Activated CD4-positive, alpha-beta T cell treated with anti-CD3 and anti-CD28 coated beads, Interleukin-2, amount 50 U/mL, for 24 hours (primary cell): ENCODE measurements at places on chromosomes 4 and X.

GRCh38 chr4:96293806-96294205, 453.9 kb downstream of the PDHA2 start:
- no peak for DNase-seq

GRCh38 chrX:71100581-71101505, 5.2 kb downstream of the FOXO4 start:
- DNase-seq = no peak

DNA sequence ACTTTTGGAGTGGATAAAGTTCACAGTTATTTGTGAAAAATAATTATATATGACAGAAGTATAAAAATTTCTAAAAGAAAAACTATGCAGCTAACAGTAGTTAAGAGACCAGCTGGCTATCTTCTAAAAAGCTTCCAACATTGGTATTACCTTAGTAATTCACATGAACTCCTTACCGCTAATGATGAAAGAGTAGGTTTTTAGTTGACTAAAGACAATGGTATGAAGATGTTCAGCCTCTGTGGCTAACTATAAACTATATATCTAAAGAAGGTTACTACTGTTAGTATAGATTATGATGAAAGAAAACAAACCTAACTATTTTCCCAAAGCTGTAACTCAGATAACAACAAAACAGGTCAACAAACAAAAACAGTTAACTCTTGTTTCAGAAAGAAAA, 10.4 kb downstream of the CCNI start:
- no peak for DNase-seq

DNA sequence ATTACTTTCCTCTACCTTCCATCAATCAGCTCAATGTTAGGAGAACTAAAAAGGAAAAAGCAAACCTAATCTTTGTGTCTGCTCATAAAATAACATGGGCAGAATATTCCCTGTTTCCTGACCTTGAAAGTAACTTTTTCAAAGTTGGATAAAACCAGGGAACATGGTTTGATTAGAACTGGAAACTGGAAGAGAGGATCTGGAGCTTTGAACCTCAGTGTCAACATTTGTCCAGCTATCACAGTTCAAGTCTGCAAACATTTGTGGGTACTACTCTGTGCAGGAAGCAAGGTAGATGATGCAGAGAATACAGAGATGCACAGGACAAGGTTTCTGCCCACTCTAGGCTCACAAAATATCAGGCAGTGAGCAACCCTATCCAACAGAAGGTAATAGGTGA, 86.4 kb upstream of the TAB3 start:
- DNase-seq = no peak

DNA sequence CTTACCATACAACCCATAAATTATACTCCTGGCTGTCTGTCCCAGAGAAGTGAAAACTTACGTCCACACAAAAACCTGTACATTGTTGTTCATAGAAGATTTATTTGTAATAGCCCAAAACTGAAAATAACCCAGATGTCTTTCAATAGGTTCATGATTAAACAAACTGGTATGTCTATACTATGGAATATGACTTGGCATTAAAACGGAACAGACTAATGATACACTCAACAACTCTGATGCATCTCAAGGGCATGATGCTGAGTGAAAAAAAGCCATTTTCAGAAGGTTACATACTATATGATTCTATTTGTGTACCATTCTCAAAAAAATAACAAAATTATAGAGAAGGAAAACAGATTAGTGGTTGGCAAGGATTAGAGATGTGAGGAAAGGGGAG, 11.6 kb upstream of the MND1 start:
- DNase-seq = no peak

- no peak for DNase-seq
Observed at GRCh38 chrX:101206471-101206870, 13.1 kb upstream of the DRP2 start.

GRCh38 chr4:28357990-28358389, 1497.3 kb downstream of the STIM2 start:
- no peak for DNase-seq

- DNase-seq = no peak
Observed at GRCh38 chr4:124708517-124709300, 3.8 kb downstream of the ANKRD50 start.

DNA sequence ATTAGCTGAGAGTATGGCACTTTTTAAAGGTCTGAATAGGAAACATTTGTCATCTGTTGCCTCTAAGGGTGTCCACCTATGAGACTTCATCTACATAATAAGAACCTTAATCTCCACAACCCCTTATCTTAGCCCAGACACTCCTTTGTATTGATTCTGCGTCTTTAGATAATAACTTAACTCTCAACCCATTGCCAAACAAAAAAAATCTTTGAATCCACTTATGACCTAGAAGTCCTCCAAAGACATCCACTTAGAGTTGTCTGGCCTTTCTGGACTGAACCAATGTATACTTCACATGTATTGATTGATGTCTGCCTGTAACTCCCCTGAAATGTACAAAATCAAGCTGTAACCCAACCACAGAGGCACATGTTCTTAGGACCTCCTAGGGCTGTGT, 66.0 kb upstream of the CHRNA9 start:
- no peak for DNase-seq

GRCh38 chr4:173448103-173448502, 49.2 kb upstream of the SCRG1 start:
- DNase-seq = no peak

- DNase-seq = no peak
Observed at GRCh38 chrX:153900831-153901752, 3.4 kb upstream of the AVPR2 start.

DNA sequence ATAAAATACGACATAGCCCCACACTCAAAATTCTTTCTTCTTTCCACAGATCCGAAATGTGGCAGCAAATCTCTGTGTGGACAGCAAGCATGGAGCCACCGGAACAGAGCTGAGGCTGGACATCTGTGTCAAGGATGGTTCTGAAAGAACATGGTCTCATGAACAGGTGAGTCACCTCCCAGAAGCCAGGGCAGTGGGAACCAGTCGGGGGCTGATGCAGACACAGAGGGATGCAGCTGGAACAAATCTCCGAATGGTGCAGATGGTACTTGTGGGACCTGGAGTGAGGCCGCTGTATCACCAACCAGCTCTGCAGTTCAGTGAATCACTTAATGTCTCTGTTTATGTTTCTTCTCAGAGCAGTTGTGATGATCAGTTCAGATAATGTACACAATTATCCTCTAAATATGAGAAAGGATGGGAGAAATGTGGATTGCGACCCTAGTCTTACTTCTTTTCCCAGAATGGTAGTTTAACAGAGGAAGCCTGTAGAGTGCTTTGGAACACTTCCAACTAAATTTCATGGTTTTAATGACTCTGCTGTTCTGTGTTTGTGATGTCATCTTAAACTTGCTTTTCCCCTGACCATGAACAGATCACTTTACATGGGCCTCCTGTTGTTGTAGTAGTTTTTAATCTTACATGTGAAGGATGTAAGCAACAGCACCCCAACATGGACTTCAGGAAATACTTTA, 159.3 kb upstream of the GALNT7 start:
- no peak for DNase-seq

- no peak for DNase-seq
Observed at GRCh38 chr4:8294036-8294435, 24.5 kb downstream of the HTRA3 start.

- DNase-seq = no peak
Observed at GRCh38 chr4:80143307-80143679, 54.0 kb upstream of the PRDM8 start.

- DNase-seq = no peak
Observed at GRCh38 chrX:136954930-136955329, 74.4 kb upstream of the RBMX start.

- no peak for DNase-seq
Observed at GRCh38 chr4:174564529-174564928, 42.2 kb upstream of the HPGD start.
